ENCODE measurements at places on chromosomes 5 and 9. TPM values are rescaled to one million over a fixed set of nuclear protein-coding genes. Genes with fewer than 3 reads are reported as not detected.

Gene INSL6
- not detected for total RNA-seq

Gene ADGRD2
- not detected for total RNA-seq

Gene ASS1
- total RNA-seq, result 70.3 TPM

Gene PLEKHG4B
- total RNA-seq, result 4.2 TPM

Gene PALM2AKAP2
- total RNA-seq, result 22.0 TPM

Gene REEP2
- 33.9 TPM for total RNA-seq

Gene LTC4S
- total RNA-seq, result not detected

Gene FSTL4
- total RNA-seq, result not detected

Gene PCDHGA2
- 2.3 TPM for total RNA-seq

Gene IFNB1
- not detected for total RNA-seq

Gene TMEM174
- total RNA-seq, result not detected

Gene ROR2
- total RNA-seq, result 0.07 TPM

Gene C5orf52
- total RNA-seq, result not detected

Gene FOXE1
- 161 TPM for total RNA-seq

Gene ZNF622
- 58.1 TPM for total RNA-seq

Gene CXCL14
- not detected for total RNA-seq

Gene PRDM9
- total RNA-seq, result not detected

Gene LECT2
- not detected for total RNA-seq

Gene TYRP1
- not detected for total RNA-seq

Gene SMU1
- total RNA-seq, result 20.0 TPM

Gene C5orf58
- not detected for total RNA-seq

Gene WDR38
- total RNA-seq, result not detected

Gene NME5
- not detected for total RNA-seq

Gene GRXCR2
- not detected for total RNA-seq

Gene ZNF782
- 2.1 TPM for total RNA-seq

Gene CNTFR
- not detected for total RNA-seq

Gene ZNF883
- 4.3 TPM for total RNA-seq

Gene LVRN
- total RNA-seq, result 0.08 TPM

Gene KIF24
- total RNA-seq, result 1.5 TPM

Gene FGD3
- total RNA-seq, result not detected

Gene PCDHGB2
- total RNA-seq, result 10.3 TPM

Gene SUSD3
- not detected for total RNA-seq

Gene EGR1
- 122 TPM for total RNA-seq

Gene IL7R
- total RNA-seq, result 75.5 TPM

Gene IGIP
- 6.7 TPM for total RNA-seq

Gene C9orf50
- not detected for total RNA-seq

Gene UBE2QL1
- not detected for total RNA-seq

Gene CDX1
- total RNA-seq, result not detected
